AG04450 (cell line): ENCODE measurements at places on chromosomes 6 and 20. TPM values are rescaled to one million over a fixed set of nuclear protein-coding genes. Genes with fewer than 3 reads are reported as not detected.

LY6G6D gene
- not detected in 2 replicates for polyA plus RNA-seq

PRL gene
- polyA plus RNA-seq = not detected in 2 replicates

SIRPA gene
- 21.2 and 27.7 TPM in 2 replicates for polyA plus RNA-seq

TFAP2A gene
- polyA plus RNA-seq = 2.3 TPM in 2 replicates

LINC00237 gene
- polyA plus RNA-seq = not detected in 2 replicates

DEFB114 gene
- not detected in 2 replicates for polyA plus RNA-seq

JPH2 gene
- 1.3 and 1.6 TPM in 2 replicates for polyA plus RNA-seq

- peak; percentile 49 for DNase-seq
These were observed 41.5 kb upstream of the KCNQ5 start for GRCh38 chr6:72580281-72580940.

GRCh38 chr20:22465622-22466446 is 118.5 kb downstream of the FOXA2 start:
- DNase-seq = no peak

DNA sequence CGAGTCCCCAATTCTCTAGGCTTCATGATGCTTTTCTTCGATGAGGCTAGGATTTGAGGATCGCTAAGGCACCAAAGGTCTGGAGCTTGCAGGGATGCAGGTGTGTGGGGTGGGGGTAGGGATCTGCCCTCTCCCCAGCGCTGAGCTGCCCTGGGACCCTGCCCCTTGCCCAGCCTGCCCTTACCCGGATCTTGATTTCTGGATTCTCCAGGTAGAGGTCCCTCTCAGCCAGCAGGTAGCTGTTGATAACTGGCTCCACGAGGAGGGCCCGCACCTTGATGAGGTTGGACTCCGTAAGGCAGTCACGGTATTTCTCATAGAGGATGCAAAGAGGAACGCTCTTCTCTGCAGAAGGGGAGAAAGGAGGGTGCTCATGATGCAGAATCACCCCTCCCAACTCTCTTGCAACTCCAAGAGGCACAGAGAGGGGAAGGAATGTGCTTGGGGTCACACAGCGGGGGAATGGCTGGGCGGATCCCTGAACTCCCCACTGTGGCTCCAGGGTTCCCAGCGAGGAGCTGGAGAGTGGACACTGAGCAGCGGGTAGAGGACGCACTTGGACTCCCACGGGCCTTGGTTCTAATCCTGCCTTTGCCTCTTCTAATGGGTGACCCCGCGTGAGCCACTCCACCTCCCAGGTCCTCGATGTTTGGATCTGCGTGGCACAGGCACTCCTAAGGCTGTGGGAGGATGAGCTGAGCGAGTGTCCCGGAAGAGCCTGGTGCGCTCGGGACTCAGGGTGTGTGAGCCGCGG is 32.7 kb downstream of the TGM2 start:
- no peak for DNase-seq

DNA sequence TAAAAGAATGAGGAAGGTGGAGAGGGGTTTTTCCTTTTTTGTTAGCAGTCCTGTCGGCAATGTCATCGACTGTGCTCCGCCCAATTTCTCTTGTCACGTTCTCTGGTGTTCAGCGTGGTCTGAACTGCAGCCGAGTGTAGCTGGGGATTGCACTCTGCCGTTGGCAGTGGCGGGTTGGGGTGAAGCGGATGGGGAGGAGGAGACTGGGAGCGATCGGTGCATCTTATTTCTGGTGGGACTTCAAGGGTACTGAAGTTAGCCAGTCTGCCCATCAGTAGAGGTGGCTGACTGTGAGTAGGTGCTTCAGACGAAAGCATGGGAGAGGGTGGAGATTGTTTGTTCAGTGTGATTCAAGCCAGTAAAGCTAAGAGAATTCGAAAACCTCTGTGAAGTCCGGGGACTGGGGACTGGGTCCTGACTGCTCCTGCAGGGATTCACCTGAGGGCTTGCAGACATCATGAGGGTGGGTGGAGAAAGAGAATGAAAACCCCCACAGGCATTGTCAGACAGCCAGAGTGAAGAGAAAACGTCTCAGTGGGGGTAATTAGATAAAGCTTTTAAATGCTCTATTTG is 5.1 kb downstream of the RREB1 start:
- DNase-seq = no peak

GRCh38 chr6:151675746-151676459 is 131.6 kb upstream of the ESR1 start:
- no peak for DNase-seq

DNA sequence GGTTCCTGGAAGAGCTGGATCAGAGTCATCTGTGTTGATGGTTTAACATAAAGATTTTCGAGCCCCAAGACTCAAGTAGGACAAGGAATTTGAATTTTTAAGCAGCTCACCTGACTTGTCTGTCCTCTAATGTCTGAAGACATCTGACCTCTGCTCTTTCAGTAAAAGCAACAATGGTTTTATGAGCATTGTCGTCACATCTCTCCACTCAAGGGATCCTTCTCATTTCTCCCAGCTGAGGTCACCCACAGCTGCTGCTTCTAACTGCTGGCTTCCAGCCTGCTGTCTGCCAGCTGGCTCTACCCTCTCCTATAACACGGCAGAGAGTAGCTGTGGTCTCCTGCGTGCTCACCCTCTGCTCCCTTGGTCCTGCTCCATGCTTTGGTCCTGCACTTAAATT is 24.7 kb upstream of the HDAC2 start:
- DNase-seq = peak; percentile 95

DNA sequence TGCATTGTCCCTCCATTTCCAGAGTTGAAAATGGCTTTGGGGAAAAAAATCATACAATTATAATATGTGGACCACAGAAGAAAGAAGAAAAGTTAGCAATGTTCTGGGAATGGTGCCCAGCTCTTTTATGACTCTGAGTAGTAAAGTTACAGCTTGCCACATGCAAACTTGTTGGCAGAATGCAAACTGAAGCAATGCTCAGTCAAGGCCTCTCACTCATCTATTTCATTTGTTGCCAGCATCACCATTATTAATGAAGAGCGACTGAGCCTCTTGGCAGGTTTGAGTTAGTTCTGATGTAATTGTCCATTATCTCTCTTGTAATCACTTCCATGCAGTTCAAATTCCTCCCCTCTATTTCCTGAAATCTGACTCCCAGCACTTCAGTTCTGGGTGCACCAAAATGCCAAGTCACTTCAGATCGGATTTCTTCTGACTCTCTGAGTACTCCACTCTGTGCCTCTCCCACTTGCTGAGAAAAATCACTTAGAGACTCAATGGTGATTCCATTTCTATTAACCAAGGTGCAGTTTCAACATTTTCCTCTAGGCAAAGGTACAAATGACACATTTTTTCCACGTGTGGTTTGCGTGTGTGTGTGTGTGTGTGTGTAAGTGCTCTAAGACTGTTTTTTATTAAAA is 154.4 kb upstream of the STMND1 start:
- peak; percentile 92 for DNase-seq

DNA sequence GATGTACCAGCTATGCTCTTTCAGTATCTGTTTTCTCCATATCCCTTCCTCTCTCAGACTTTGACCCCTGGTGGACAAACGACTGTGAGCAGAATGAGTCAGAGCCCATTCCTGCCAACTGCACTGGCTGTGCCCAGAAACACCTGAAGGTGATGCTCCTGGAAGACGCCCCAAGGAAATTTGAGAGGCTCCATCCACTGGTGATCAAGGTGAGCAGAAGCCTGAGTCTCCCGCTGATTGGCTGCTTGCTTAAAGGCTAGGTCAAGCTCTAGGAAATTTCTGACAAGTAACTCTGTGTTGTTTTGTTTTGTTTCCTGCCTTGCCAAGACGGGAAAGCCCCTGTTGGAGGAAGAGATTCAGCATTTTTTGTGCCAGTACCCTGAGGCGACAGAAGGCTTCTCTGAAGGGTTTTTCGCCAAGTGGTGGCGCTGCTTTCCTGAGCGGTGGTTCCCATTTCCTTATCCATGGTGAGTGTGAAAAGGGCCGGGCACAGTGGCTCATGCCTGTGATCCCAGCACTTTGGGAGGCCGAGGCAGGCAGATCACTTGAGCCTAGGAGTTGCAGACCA is 28.6 kb downstream of the C6orf89 start:
- no peak for DNase-seq

DNA sequence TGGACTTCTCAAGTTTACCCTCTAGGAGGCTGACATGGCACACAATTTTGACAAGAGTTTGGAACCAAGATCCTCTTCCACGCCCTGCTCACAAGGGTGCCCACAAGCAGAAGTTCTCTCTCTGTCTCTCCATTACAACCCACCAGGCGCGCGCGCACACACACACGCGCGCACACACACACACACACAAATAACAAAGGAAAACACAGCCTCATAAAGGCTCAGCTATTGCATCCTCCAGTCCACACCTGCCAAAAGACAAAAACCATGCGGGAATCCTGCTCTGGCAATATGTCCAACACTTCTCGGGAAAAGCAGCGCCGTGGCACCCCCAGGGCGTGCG is 870 bp downstream of the PAK5 start:
- no peak for DNase-seq

DNA sequence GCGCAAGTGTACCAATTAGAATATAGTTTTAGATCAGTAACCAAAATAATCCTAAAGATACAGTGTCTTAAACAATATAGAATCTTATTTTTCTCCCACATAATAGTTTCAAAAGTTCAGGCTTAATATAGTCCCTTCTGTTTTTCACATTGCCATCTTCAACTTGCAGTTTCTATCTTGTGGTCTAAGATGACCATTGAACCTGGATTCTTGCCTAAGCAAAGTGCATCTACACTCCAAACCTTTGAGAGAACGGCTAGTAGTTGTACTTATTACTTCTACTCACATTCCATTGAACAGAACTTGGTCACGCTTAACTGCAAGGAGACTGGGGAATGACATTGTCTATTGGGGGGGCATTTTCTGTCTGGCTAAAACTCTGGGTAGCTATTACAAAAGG is 373.0 kb downstream of the LMBRD1 start:
- DNase-seq = no peak

GRCh38 chr20:23568320-23568970 is at the start of gene CST9L:
Gene CST9L (minus strand): TSS chr20:23568484. CDS start chr20:23568450, 34 bp downstream.
- no peak for DNase-seq

DNA sequence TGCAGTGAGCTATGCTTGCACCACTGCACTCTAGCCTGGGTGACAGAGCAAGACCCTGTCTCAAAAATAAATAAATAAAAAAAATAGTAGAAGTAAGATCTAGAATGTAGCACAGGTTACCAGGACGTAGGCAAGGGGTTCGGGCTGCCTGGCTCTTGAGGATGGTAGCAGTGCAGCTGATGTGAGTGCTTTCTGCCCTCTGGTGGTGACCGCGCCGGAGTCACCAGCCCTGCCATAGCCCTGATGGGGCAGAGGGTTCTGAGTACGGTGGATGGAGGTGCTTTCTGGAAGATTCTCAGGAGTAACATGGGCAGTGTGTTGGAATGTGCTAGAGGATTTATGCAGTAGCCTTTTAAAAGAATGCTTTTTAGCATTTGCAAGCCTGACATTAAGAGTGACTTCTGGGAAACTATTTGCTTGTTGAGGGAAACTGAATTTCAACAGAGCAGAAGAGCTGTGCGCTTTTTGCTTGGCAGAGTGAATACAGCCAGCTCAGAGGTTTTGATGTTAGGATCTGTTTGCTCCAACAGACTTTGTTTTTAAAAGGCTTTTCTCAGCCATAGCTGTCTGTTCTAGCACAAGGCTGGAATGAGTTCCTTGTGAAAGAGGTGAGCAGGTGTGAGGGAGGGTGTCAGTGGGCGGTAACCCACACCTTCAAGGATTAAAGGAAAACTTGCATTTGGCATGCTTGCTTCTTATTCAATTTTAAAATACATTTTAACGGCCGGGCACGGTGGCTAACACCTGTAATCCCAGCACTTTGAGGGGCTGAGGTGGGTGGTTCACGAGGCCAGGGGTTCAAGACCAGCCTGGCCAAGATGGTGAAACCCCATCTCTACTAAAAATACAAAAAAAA is 65.9 kb downstream of the PTPN1 start:
- DNase-seq = no peak

- DNase-seq = no peak
These were observed 119.6 kb downstream of the TMEM242 start for GRCh38 chr6:157203764-157204163.

GRCh38 chr6:9520417-9521151 is 894.3 kb downstream of the TFAP2A start:
- peak; percentile 33 for DNase-seq

- no peak for DNase-seq
These were observed 100.5 kb upstream of the SUPT3H start for GRCh38 chr6:45478240-45478639.

GRCh38 chr20:57748601-57749130 is 38.9 kb upstream of the PMEPA1 start:
- DNase-seq = peak; percentile 3

GRCh38 chr20:23078351-23079015 is 7.6 kb downstream of the CD93 start:
- no peak for DNase-seq

- DNase-seq = no peak
These were observed 128.0 kb downstream of the FOXC1 start for GRCh38 chr6:1737463-1738311.

DNA sequence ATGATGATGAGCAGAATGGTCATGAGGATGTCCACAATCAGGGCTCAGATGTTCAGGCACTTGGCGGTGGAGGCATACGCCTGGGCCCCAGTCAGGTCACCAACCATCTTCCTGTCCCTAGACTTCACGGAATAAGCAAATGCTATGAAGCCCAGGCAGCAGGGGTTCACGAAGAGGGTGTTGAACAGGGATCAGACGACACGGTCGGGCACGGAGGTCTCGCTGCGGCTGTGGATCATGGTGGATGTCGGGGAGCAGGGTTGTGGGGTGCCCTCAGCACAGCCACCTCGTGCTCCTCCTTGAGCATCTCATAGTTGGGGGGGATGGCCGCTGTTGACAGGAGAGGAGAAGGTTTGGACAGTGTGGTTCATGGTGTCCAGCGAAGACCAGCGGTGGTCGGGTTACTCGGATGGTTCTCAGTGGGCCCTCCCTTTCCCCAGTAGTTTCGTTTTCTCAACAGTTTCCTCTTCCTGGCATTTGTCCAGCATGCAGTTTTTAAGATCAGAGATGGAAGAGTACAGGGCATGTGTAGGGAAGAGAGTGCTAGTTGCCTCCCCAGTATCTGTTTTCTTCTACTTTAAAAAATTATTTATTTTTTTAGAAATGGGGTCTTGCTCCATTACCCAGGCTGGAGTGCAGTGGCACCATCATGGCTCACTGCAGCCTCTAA is 20.3 kb upstream of the SPDEF start:
- no peak for DNase-seq

- no peak for DNase-seq
These were observed 151.9 kb upstream of the COL21A1 start for GRCh38 chr6:56399250-56399671.

DNA sequence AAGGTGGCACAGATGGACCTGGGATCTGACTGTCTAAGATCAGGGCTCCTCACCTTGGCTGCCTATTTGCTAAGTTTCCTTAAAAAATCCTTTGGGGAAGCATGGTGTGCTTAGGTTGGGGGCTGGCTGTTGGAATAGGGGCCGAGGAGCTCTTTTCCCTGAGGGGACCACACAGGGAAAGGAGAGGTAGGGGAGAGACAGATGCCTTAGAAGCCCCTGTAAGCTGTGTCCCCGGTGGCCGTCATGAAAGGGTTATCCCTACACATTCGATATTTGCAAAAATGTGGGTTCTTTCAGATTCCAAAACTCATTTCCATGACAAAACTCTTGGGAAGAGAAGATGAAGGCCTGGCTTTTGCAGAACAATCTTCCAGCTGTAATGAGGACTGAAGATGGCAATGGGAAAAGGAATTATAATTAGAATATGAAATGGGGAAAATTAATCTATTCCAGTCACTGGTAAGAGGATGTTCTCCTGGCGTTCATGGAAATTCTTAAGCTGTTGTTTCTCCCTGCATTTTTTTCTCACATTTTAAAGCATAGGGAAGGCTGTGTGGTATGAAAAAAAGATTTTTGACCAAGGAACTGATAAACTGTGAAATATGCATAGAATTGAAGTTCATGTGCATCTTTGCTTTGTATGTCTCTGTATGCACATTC is 53.8 kb downstream of the TOX2 start:
- DNase-seq = no peak
